ENCODE measurements at places on chromosomes 3 and 15.
A peak's percentile ranks its signal among the peaks of the same experiment; 100 is the strongest.

- no peak for DNase-seq
Observed at GRCh38 chr3:194466761-194467356, 19.9 kb downstream of the ATP13A3 start.

DNA sequence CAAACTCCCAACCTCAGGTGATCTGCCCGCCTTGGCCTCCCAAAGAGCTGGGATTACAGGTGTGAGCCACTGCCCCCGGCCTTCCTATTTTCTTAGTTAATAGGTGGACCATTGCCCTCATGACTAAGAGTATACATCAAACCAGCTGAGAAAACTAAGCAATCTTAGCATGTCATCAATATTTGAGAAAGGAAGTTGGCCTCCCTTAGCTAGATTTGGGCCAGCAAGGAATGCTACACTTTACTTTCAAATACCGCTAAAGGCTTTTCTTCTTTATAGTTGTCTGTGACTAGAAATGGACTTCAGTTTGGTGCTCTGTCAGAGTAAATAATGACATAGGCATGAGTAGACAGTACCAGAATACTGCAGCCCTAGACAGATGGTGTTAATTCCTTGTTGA lies 199.3 kb downstream of the GAP43 start:
- DNase-seq, result no peak

GRCh38 chr3:66038384-66038725 lies 363 bp downstream of the MAGI1 start:
- no peak for DNase-seq

- DNase-seq, result peak; percentile 77
Observed at GRCh38 chr3:68996356-68996995, 17.0 kb downstream of the EOGT start.

DNA sequence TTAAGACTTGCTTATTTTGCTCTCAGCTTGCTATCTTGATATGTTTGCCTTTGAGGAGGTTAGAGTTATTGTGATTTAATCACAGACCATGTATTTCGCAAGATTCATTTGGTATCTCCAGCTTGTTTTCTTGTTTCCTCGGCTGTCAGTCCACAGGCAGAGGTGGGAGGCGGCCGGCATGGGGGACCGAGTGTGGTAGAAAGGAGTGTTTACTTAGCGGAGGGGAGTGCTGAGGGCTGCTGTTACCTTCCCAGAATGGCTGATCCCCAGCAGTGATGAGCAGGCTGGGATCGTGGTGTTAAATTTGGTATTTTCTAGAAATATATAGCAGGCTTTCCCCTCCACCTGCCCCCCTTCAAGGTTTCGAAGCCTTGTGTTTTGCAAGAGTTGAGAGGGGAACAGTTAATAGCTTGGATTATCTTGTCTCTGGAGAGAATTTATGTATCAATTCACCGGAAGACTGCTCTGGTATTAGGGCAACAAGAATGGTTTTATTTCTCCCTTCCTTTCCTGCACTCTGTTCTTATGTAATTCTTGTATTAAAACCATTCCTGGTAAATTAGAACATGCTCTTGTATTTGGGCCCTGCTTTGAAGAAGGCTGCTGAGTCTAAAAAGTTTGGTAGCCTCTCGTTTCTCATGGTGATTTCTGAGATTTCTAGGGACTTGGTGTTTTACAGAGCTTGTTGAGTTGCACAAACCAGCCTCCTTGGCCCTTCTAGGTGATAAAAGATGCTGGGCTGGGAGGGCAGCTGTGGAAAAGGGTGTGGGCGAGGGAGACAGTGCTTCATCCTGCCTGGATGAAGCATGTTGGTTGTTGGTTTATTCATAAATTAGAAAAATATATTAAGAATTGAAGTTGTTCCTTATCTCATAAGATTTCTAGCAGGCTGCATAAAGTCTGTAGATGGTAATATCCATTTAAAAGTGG lies 151.4 kb downstream of the IGF1R start:
- peak; percentile 18 for DNase-seq

DNA sequence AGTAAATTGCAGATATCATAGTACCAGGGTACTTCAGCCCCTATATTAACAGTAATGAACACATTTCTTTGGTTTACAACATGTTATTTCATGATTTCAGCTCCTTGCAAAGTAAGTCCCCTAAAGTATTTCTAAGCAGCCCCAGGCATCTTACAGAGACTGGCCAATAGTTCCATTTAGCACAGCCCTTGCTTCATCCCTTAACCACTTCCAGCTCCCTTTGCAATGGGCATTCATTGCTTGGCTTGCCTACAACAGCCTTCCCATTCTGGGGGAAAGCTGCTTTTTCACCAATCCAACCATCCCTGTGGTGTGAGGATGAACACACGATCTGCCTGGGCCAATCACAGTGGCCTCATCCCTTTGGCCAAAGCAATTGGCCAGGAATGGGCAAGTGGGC lies 67.2 kb upstream of the XCR1 start:
- no peak for DNase-seq

DNA sequence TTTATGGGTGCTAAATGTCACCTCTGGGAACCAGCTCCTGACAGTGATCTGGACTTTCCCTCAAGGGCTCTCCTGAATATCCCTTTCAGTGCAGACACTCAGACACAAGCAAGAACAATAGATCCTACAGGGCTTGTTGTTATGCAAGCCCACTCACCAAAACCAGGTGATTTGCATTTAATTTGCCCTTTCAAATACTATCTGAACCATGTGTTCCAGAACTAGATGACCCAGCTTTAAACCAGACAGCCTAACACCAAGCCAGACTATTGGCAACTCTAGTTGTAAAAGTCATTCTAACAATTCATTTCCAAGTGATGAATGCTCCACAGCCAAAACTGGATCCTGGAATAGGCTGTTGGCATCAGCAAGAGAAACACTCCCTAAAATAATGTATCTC lies 5.6 kb upstream of the ATP8B4 start:
- no peak for DNase-seq

- peak; percentile 42 for DNase-seq
Observed at GRCh38 chr15:45314960-45315359, 62.9 kb downstream of the SLC28A2 start.

- DNase-seq, result no peak
Observed at GRCh38 chr15:72825829-72826228, 42.3 kb upstream of the ADPGK start.

GRCh38 chr3:196323691-196324090 lies 5.7 kb upstream of the DYNLT2B start:
- no peak for DNase-seq

DNA sequence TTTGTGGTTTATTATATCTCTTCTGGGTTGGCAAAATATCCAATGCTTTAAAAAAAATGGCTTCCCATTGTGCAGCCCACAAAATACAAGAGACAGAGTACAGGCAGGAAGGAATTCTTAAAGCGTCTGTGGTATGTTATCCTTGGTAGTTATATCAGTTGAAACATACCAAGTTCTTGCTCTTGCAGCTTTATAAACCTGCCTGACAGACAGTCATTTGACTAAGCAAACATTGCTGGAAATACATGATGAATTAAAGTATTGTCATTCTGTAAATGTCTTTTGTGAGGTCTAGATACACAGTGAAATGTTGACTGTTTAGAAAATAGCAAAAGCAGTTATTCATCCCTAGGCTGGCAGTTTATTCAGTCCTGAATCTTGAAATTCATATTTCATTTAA lies 44.8 kb upstream of the MAP3K13 start:
- no peak for DNase-seq

DNA sequence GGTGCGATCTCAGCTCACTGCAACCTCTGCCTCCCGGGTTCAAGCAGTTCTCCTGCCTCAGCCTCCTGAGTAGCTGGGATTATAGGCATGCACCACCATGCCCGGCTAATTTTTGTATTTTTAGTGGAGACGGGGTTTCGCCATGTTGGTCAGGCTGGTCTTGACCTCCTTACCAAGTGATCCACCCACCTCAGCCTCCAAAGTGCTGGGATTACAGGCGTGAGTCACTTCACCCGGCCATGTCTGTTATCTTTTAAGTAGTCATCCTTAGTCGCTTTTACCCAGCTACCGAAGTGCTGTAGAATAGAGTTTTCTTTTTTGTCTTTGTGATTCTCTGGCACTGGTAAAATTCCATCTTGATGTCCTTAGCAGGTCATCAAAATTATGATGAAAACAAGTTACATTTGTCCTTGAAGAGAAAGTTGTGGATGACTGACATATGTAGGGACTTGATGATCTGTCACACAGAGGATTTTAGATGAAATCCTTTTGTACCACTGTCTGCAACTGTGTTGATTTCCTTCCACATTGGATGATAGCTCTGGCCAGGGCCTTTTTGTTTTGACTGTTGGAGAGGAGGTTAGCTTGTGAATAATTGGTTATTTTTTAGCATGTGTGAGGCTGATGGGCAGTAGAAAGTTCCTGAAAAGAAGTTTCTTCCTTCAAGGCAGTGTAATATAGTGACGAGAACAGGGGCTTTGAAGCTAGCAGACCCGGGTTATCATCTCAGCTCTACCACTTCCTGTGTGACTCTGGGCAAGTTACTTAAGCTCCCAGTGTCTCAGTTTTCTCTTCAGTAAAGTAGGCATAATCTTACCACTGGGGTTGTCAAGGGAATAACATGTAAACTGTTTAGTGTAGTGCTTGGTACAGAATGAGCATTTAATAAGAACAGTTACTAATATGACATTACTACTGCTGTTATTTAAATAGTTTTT lies 18.8 kb downstream of the ATG7 start:
- DNase-seq, result peak; percentile 52

DNA sequence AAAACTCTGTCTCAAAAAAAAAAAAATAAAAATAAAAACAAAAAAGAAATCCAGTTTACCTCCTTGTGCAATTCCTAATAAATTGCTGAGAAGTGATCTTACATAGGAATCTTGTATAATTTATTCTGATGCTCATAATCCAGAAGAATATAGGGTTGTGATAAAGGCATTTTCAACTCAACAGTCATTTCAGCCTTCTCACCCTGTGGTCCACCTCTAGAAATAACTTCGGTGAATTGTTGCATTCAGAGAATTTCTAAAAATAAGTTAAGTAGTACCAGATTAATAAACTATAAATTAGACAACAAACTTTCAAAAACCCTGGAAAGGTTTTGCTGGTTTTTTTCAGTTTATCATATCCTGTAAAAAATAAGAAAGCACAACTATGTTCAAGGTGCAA lies 20.2 kb downstream of the RAF1 start:
- DNase-seq, result no peak

- peak; percentile 89 for DNase-seq
Observed at GRCh38 chr15:101258238-101259144, 6.6 kb upstream of the CHSY1 start.

DNA sequence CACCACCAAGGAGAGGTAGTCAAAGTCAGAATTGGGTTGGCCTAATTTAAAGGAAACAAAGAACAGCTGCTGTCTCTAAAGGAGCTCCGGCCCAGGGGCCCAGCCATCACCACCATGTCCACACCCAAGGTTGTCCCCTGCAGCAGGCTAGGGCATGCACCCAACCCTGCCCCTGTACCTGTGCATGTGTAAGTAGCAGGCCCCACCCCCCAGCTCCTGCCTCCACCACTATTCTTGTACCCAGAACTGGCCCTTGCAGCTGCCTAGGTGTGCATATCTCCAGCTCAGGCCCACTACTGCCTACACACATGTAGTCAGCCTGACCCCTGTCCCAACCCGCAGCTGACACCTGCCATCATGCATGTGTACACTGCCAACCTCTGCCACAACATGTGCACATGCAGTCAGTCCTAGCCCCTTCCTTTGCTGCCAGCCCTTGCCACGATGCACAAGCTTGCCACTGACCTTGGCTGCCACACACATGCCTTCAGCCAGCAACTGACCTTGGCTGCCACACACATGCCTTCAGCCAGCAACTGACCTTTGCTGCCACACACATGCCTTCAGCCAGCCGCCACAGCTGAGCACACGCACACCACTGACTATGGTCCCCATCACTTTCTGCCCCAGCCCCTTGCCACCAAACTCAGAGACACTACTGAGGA lies 39.7 kb downstream of the FGF12 start:
- DNase-seq, result no peak

DNA sequence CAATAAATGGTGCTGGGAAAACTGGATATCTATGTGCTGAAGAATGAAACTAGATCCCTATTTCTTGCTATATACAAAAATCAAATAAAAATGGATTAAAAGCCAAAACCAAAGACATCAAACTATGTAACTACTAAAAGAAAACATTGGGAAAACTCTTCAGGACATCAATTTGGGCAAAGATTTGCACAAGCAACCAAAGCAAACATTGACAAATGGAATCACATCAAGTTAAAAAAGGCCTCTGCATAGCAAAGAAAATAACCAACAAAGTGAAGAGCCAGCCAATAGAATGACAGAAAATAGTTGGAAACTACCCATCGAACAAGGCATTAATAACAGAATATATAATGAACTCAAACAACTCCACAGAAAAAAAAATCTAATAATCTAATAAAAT lies 1495.3 kb downstream of the SI start:
- no peak for DNase-seq

DNA sequence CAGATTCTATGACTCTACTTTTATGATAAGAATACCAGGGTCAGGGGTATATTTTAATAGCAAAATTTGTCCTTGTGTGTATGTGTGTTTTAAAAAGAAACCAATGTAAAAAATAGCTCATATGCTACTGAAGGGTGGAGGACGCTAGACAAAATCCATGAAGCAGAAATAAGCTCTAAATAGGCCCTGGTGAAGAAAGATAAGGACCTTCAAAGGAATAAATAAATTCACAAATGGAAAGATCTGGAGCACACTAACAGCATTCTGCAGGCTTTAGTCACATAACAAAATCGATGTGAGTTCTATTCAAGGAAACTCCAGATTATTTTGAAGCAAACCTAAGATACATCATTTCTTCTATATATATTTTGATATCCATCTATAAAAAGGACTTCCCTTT lies 27.2 kb upstream of the ATP11B start:
- no peak for DNase-seq

- DNase-seq, result no peak
Observed at GRCh38 chr3:181425074-181425473, 286.7 kb upstream of the SOX2 start.

DNA sequence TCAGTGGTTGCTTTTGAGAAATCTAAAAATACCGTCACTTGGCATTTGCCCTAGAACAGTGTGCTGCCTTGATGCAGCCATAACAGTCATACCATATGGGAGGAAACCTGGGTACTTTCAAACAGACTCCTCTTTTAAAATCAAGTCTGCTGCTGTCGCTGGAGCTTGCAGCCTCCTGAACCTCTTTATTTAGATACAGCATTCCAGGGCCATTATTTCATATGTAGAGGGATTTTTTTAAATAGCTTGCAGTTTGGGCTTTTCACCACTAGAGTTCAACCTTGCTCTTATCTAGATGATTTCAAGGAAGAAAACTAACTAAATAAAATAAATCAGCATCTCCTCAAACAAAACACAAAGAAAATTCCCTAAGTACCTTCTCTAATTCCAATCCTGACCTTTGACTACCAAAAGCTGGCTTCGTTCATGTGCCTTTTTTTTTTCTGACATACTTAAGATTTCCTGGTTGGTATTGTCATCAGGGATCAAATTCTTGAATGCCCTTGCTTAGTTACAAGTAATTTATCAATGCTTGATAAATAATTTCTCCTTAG lies 111.6 kb downstream of the KBTBD8 start:
- peak; percentile 31 for DNase-seq

DNA sequence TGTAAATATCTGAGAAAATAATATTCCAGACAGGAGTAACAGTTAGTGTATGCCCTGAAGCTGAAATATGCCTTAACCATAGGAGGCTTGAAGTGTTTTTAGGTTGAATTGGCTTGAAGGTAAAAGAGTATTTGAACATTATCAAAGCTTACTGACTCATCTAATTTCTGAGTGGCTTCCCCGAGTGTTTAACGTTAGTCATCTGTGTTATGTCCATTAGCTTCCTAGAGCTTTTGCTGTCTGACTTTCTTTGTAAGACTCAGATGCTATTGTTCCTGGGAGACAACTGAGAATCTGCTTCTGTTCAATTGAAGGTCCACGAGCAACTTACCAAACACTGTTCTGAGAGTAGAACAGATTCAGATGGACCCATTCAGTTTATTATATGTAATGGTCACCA lies 656.8 kb upstream of the NECTIN3 start:
- DNase-seq, result no peak

GRCh38 chr3:4797201-4797705 lies 182.0 kb upstream of the BHLHE40 start:
- no peak for DNase-seq
